ENCODE measurements at places on chromosomes 6 and 20. TPM values are rescaled to one million over a fixed set of nuclear protein-coding genes. Genes with fewer than 3 reads are reported as not detected.

The FAM83C gene
- not detected for total RNA-seq

The DEFB112 gene
- not detected for total RNA-seq

The FARS2 gene
- 28.3 TPM for total RNA-seq

The TEAD3 gene
- total RNA-seq = not detected

The FIG4 gene
- 11.1 TPM for total RNA-seq

The BFSP1 gene
- total RNA-seq = 1.7 TPM

DNA sequence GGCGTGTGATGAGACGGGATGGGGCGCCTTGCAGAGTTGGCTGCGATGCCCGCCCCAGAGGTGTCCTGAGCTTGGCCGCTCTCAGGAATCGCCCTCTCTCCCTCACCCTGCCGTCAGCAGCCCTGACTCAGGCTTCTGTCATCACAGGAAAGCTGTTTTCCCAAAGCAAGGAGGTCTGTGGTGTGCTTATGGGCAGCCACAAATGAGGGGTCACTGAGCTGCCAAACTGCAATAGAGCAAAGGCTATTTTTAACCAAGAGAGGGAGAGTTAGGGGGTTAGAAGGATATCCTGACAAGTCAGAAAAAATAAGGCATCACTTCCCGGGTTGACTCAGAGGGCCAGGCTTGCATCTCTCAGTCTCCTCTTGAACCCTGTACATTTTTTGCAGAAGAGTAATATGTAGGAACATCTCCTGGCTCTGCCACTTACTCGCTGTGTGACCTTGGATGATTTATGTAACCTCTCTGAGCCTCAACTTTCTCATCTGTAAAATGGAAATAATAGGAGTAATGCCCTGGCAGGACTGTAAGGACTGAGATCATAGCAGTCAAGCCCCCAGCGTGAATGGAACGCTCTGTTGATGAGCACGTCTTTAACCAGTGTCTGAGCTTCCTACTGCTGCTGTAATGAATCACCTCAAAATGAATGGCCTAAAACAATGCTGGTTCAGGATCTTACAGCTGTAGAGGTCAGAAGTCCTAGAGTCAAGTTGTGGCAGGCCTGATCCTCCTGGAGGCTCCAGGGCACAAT lies 181.9 kb downstream of the NFATC2 start:
- no peak for DNase-seq

- DNase-seq = no peak
These were observed 23.8 kb upstream of the POLR1H start for GRCh38 chr6:30037182-30037788.

GRCh38 chr20:57552471-57552870 lies 8.4 kb upstream of the PCK1 start:
- DNase-seq = no peak

GRCh38 chr6:110013386-110013785 lies 35.3 kb downstream of the GPR6 start:
- DNase-seq = no peak

GRCh38 chr6:30258204-30258603 lies 45.0 kb upstream of the TRIM26 start:
- DNase-seq = no peak

- no peak for DNase-seq
These were observed 106.4 kb downstream of the BMP7 start for GRCh38 chr20:57159945-57160610.

DNA sequence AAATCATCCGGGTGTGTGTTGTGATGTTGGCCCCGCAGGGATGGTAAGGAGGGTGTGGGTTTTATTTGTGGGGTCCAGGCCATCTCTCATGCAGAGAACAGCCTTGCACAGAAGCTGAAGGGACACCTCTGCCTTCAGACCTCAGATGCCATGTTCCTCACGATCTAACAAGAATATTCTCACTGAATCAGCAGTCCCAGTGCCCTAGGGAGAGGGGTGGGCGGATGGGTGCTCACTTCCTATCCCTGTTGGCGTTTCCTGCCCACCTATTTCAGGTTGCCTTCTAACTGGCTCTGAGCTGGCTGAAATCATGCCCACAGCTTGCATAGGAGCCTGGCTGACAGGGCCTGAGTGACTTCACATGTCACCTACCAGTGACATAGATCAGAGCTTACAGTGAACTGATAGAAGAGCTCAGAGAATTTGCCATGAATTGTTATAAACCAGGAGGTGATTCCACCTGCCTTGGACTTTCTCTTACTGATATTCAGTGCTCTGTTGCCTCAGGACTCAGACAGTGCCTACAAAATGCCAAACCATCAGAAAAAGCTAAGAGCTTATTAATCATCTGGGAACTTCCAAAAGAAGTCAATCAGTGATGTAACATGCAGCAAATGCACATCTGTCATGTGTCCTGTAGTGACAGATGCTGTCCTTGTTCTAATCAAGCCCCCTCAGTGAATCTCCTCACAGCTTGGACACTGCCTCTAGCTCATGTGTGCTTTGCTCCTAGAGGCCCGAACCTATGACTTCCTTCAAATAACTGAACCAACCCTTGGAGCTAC lies 285.8 kb upstream of the PRND start:
- no peak for DNase-seq

DNA sequence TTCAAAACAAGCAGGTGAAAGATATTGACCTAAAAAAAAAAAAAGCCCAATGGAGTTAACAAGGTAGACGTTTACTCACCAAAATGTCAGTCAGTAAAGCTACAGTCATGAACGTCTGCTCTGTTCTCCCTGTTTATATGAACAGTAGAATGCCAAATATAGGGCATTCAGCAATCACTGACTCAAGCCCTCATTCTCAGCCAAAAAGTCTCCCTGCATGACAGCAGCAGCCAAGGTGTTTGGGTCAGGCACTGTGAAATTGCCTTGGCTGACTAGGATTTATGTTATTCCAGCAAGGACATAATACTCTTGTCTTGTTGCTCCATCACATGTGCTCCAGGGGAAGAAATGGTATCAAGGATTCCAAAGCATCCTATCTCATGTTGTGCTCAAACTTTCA lies 194.7 kb upstream of the RSPO3 start:
- DNase-seq = no peak

GRCh38 chr20:49624317-49624716 lies 56.4 kb upstream of the PTGIS start:
- no peak for DNase-seq

DNA sequence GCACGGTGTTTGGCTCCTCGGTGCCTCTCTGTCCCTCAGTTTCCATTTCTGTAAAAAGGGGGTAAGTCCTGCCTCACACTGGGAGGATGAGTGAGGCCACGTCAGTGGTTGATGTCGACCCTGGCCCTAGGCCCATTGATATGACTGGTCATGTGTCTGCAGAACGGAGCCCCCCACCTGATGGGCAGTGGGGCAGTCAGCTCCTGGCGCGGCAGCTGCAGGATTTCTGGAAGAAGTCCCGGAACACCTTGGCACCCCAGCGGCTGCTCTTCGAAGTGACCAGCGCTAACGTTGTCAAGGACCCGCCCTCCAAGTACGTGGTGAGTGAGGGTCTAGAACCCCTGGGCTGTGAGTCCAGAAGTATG lies 1.2 kb downstream of the SNX21 start:
- DNase-seq = no peak

GRCh38 chr20:49415005-49415667 lies 67.3 kb downstream of the KCNB1 start:
- DNase-seq = no peak

- no peak for DNase-seq
These were observed 356.5 kb downstream of the EYS start for GRCh38 chr6:65350530-65350929.

- DNase-seq = peak; percentile 45
These were observed 15.9 kb downstream of the OR2A4 start for GRCh38 chr6:131685266-131685780.

DNA sequence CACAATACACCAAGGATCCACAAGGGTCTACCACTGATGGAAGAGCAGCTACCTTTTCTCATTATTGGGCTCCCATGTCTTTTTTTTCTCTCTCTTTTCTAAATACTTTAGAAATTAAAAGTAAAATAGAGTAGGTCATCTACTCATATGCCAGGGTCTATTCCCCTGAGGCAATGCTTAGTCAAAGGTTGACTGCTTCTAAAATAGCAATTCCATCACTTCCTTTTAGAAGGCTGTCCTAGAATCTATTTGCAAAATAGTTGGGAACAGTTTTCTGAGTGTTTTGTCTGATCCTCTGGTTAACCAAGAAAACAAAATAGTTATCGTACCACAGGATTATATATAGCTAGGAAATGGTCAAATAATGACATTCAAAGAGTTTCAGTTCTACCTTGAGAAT lies 174.1 kb downstream of the COL21A1 start:
- DNase-seq = no peak

DNA sequence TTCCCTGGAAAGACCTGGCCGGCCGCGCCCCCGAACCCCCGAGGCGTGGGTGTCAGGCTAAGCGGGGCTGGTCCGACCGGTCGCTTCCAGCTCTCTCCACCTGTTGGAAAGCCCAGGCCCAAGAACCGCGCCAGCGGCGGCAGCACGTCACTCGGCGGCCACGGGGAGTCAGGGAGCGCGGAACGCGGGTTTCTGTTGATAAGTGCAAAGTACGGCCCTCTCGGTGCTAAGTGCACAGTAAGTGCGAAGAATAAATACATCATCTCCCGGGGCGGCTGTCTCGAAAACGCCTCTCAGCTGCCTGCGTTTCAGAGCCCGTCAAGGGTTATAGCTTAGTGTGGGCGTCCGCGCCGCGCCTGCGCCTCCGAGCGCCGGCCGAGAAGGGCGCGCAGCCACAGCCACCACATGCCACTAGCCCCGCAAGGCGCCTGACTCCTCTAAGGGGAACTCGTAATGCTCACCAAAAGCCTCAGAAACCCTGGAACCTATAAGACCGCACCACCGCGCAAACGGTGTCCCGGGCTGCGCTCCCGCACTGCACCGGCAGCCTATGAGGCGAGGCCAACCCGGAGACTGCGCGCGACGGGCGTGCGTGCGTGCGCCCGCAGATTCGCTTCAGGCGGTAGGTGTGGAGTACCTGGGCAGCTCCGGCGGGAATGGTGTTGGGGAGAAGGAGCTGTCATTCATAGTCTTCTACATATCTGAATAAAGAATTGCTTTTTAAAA lies 9.2 kb upstream of the TBX18 start:
- no peak for DNase-seq

GRCh38 chr6:155374681-155375080 lies 60.4 kb upstream of the TFB1M start:
- DNase-seq = no peak

DNA sequence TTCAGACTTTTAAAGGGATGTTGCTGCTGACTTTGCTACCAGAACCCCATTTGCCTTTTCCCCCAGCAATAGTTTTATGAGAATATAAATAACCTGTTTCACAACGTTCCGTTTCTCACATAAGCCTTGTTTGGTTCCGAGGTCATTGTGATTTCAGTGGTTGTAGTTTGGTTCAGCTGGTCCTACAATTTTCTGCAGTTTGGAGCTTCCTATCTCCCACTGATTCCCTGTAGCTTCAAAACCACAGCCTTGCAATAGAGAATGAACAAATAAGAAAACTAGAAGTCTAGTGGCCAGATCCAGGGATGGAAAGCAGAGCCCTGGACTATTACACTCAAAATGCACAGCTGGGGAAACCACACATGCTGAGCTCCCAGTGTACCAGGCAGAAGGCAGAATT lies 24.1 kb upstream of the SH3BGRL2 start:
- no peak for DNase-seq

GRCh38 chr6:24060982-24061754 lies 64.8 kb upstream of the NRSN1 start:
- DNase-seq = no peak

DNA sequence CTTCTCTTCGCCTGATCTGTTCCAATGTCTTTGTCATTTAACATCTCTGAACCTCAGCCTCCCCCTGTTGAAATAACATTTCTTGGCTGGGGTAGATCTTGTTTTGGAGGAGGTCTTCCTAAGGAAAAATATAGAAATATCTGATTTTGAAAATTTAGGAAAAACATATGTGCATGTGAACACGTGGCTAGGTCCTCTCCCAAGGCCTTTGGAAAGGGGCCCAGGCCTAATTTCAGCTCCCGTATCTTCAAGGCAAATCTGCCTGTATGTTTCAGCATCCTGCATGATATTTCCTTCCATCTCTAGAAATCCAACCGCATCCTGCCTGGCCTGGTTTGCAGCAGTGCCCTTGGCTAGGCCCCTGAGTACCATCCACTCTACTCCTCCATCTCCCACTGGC lies 261.2 kb downstream of the PHACTR1 start:
- no peak for DNase-seq

- DNase-seq = no peak
These were observed 85.9 kb downstream of the CRYBG1 start for GRCh38 chr6:106446287-106446885.

GRCh38 chr6:52910091-52910490 lies 593 bp upstream of the GSTA3 start:
- no peak for DNase-seq

DNA sequence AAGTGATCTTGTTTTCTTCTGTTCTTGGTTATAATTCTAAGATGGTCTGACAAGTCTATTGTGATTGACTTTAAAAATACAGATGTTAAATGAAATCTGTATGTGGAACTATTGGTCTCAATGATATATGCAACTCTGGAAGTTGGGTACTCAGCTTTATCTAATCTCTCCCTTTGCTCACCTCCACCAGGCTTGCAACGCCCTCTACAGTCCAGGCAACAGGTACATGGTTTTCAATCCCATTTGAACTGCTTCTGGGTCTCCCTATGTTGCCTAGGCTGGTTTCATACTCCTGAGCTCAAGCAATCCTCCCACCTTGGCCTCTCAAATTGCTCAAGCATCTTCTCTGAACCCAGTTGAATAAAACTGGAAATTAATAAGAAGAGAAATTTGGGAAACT lies 25.6 kb upstream of the HLA-DQB1 start:
- peak; percentile 85 for DNase-seq

DNA sequence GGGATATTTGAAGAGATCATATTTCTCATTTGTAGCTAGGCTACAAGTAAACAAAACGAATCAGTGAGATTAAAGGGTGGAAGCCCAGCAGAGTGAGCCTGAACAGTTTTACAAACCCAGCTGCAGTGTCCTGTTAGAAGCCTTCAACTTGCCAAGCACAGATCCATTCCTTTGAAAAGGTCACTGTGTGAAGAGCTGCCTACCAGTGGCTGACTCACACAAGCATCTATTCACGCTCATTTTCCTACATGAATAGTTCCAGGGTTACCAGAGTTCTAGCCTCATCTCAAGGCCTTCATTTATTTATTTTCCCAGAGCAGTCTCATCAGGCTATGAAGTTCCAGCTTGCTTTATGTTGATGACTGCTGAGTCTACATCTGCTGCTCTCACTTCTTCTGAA lies 25.7 kb upstream of the MLIP start:
- no peak for DNase-seq

DNA sequence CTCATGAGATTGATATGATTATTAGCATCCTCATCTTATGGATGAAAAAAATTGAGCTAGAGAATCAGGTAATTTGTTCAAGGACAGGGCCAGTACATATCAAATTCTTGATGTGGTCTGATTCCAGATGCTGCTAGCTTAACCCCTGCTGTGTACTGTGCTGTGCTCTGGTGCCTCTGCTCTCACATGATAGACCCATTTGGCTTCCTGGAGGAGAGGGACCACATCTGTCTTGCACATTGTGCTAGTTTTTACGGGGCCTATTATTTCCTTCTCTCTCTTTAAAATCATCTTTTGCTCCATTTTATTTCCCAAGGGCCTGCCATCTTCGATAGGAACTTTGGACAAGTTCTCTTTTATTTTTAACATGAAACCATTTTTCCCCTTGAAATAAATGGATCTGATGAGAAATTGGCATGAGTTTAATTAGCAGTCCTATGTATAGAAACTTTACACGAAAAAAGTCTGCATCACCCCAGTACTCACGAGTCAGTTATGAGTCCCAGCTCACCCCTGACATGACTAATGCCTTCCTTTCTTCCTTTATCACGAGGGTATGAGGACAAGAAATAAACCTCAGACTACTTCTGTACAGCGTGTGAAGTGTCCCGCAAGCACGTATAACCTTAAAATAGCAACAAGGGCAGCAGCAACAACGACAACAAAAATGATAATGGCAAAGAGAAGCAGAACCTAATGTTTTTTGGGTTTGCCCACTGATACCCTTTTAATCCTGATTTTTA lies 26.5 kb downstream of the CD109 start:
- peak; percentile 58 for DNase-seq
